ENCODE measurements at places on chromosomes 3 and 15. TPM values are rescaled to one million over a fixed set of nuclear protein-coding genes. Genes with fewer than 3 reads are reported as not detected.

The CCNB2 gene
- total RNA-seq, result 120 TPM

The GABRR3 gene
- not detected for total RNA-seq

The C3orf49 gene
- total RNA-seq, result not detected

The TMEM39A gene
- total RNA-seq, result 51.6 TPM

The KY gene
- total RNA-seq, result not detected

The HSPBAP1 gene
- 8.0 TPM for total RNA-seq

The ABI3BP gene
- 0.39 TPM for total RNA-seq

The CHRNA7 gene
- 5.1 TPM for total RNA-seq

The SKOR1 gene
- 0.17 TPM for total RNA-seq

The CD200 gene
- 51.9 TPM for total RNA-seq

All from GM23338 (cell line).